Dorsolateral prefrontal cortex (tissue), 122 donors: ENCODE measurements at places on chromosomes 2 and 18.

DNA sequence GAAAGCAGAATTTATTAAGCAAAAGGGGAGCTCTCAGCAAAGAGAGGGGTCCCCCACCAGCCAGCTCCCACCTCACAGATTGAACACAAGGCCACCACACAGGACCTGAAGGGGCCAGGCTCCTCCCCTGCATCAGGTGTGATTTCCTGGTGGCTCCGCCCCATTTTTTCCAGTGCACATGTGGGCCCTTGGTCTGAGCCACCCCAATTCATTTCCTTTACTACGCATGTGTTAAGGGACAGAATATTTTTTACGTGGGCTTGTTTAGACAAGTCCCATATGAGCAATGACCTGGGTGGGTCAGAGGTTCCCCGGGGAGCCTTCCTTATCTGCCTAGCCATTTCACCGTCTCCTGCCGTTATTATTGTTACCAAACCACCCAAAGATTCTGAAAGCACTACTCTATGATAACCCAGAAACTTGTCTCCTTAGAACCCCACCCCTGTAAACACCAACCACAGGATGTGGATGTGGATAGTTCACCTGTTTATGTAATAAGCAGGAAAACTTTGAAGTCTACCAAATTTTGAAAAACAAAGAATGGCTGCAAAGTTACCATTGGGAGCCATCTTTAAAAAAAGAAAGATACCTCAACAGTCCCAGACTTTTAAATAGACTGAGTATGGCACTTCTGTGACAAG lies 191.7 kb downstream of the CD226 start:
- DNase-seq, result no peak

GRCh38 chr2:73859721-73860586 lies 31.2 kb downstream of the STAMBP start:
- no peak for DNase-seq

GRCh38 chr2:237060534-237061312 lies 25.0 kb upstream of the COPS8 start:
- no peak for DNase-seq

- no peak for DNase-seq
These were observed 41.9 kb downstream of the ZNF516 start for GRCh38 chr18:76453057-76453561.

GRCh38 chr2:65367524-65367923 lies 64.9 kb downstream of the SPRED2 start:
- DNase-seq, result no peak

DNA sequence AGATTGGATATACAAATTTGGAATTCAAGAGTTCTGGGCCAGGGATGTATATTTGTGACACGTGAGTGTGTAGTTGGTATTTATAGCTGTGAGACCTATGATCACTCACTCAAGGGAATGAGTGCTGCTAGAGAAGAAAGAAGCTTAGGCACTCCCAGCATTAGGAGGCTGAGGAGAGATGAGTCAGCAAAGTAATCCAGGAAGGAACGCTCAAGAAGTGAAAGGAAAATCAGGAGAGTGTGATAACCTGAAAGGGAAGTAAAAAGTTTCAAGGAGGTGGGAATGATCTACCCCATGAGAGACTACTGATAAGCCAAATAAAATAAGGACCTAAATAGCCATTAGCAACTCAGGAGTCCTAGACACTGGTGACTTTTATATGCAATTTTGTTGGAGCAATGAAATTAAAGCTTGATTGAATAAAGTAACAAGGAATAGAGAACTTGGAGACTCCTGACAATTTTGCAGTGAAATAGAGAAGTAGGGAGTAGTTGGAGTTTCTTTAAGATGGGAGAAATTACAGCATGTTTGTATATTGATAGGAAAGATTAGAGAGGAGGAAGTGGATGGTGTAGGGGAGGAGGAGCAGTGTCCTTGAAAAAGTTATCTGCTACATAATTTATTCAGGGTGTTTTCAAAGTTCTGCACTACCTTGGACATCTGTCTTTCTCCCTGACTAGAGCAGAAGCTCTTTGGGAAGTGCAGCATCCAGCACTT lies 89.9 kb downstream of the UBE2E3 start:
- no peak for DNase-seq

DNA sequence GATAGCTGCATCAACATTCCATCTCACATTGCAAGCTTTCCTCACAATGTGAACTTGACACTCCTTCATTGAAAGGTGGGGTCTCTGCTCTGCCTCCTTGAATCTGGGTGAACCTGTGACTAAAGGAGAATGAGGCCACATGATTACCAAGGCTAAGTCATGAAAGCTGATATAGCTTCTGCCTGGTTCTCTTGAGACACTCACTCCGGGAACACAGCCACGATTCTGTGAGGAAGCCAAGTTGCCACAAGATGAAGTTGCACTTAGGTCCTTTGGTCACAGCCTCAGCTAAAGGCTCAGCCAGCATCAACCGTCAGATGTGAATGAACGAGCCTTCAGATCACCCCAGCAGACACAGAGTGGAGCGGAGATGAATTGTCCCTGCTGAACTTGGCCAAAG lies 94.7 kb upstream of the FAM136A start:
- DNase-seq, result no peak

GRCh38 chr2:207497596-207497995 lies 32.2 kb upstream of the CREB1 start:
- no peak for DNase-seq

DNA sequence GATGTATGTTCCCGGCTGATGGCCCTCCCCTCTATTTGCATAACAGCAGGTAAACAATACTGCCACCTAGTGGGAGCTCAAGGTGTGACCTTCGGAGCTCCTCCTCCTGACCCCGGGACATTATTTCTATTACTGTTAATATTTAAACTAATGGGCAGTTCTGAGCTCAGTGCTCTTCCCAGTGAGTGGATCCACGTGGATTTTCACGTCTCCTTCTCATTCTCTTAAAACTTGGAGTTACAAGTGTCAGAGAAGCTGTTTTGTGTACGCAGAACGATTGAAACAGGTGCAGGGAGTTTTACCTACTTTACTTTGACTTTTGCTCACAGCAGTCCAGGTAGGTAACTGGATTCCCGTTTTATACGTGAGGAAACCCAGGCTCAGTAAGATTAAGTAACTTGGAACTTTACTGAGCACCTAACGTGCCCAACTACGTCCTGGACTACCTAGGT lies 127.3 kb downstream of the PRKCE start:
- DNase-seq, result no peak
